CD4-positive, alpha-beta T cell treated with Interleukin-15 for 4 hours (primary cell): ENCODE measurements at places on chromosomes 7 and 10.

DNA sequence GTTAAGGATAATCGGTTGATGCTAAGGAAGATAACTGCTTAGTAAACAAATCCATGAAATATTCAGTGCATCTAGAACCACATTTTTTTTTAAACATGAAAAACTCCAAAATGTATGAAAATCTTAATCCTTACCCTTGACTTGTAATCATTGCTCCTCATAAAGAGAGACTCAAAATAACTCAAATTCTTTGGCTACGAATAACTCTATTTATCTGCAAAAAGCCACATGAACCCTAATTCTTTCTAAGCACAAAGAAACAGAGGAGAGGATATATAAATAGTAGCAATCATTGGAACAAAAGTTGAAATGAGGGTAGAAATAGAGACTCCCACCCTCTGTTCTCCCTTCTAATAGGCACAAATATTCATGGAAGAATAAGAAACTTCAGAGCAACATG lies 40.2 kb downstream of the ANK3 start:
- no peak for DNase-seq

DNA sequence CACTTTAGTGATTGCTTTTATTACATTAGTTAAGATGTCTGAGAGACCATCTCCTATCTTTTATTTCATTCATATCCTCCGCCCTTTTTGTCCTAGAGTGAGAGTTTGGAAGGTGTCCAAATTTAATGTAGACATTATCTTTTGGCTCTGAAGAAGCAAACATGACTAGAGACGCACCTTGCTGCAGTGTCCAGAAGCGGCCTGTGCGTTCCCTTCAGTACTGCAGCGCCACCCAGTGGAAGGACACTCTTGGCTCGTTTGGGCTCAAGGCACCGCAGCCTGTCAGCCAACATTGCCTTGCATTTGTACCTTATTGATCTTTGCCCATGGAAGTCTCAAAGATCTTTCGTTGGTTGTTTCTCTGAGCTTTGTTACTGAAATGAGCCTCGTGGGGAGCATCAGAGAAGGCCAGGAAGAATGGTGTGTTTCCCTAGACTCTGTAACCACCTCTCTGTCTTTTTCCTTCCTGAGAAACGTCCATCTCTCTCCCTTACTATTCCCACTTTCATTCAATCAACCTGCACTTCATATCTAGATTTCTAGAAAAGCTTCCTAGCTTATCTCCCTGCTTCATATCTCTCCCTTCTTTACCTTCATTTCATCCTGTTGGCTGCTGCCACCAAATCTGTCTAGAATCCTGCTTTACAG lies 10.4 kb upstream of the CLCN1 start:
- peak; percentile 72 for DNase-seq

DNA sequence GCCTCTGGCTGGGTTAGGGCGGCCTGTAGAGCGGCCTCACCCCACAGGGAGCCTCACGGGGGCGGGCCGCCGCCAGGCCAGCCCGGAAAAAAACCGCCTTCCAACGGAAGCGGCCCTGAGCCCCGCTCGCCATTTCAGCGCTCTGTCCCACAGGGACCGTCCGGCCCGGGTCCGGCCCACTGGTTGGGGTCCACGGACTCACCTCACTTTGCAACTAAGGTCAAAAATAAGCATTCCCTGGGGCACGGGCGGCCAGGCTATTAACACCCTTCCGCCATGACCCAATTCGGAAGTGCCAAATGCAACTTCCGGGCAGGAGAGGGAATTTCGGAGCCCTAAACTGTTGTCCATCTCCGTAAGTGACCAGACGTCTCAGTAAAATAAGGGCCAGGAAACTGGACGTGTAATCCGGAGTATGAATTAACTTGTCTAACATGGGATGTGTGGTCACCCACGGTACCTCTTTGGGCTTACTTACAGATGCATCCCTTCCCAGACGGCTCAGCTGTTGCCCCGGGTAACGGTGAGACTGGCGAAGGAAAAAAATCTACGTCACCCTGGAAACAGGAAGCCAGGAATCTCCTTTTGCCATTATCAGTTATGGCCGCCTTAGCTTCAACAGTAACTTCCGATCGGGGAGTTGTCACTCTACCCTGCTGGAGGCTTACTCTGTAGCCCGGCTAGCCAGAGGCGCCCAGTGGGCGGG lies at the start of gene BBIP1:
Gene BBIP1 (minus strand): TSS at position 538 of the 706 bp plus-strand sequence. CDS start 1,023 bp downstream, outside the sequence.
- no peak for DNase-seq

DNA sequence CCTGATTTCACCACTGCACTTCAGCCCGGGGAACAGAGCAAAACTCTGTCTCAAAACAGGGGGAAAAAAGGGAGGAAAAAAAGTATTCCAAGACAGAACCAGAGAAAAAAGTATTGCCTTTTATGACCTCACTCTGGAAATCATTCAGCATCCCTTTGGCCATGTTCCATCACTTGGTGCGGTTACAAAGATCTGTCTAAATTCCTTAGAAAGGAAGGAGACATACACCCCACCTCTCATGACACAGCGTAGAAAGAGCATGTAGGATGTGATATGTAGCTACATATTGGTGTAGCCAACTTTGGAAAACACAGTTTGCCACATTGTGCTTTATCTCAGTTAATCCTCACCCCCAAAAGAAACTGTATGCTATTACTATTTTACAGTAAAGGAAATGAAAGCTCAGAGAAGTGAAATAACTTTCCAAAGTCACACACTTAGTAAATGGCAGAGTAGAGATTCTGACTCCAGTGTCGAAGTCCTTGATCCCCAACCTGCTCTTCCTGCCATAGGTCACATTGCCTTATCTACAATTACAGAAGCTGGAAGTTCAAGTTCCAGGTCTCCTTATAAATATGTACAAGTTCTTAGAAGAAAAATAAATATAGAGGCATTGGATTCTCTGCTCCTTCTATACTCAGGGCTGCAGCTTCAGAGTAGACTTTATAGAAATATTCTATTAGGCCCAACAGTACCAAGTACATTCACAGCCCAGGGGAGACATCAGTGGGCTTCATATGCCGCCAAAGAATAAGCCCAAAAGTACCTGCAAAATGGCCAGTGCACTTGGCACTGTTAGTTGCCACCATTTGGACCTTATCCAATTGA lies 91.6 kb upstream of the KMT2E start:
- DNase-seq, result no peak

- DNase-seq, result no peak
Observed at GRCh38 chr10:42769673-42770072, 12.9 kb upstream of the BMS1 start.

DNA sequence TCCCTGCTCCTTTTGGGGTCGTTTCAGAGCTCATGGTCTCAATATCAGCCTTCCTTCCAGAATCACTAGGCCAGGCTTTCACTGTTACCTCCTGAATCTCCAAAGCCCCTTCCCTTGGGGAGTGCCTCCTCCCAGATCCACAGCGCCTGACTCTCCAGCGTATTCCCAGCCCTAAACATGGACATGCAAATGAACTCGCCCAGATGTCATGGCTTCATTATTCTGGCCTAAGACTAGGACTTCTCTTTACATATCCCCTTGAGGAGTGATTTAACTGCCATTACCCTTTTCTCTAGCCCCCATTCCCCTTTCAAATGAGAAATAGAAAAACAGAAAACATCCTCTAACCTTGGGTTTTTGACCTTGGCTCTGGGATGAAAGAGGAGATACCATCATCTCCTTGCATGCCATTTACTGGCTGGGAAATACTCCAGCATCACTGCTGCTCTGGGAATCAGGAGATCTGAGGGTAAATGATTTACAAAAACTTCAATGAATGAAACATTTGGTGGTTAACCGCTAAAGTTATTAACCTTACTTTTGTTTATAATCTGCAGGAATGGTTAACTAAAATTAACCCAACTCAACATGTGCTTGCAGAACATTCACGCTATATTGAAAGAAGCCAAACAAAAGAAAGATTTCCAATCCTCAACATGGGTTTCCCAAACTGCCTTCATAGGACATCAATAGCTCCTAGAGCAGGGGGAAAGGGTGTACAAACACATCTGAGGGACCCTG lies 37.0 kb downstream of the FAM171A1 start:
- DNase-seq, result no peak

DNA sequence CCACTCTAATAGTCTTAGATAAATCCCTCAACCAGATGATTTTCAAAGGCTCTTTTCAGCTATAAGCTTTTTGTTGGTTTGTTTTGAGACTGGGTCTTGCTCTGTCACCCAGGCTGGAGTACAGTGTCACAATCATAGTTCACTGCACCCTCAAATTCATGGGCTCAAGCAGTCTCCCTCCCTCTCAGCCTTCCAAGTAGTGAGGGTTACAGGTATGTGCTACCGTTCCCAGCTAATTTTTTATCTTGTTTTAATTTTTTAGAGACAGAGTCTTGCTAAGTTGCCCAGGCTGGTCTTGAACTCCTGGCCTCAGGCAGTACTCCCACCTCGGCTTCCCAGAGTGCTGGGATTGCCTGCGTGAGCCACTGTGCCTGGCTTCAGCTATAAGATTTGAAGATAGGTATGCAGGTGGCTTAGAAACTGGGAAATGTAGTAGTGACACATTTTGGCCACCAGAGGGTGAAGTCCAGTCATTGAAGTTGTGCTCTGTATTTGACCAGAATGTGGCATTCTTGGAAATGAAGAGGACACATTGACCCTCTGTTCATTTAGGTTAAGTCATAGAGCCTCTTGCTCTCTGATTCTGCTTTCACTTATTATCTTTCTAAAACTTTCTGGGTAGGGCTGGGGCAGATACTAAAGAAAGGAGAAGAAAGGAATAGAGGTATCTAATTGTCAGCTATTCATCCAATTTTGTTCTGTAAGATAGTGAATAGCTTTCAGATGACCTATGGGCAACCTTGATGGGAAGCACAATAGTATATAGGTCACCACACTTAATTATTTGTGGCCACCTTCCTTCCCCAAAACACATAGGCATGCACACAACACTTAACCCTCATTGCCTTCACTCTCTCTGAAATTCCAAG lies 36.0 kb downstream of the R3HCC1L start:
- DNase-seq, result peak; percentile 40

DNA sequence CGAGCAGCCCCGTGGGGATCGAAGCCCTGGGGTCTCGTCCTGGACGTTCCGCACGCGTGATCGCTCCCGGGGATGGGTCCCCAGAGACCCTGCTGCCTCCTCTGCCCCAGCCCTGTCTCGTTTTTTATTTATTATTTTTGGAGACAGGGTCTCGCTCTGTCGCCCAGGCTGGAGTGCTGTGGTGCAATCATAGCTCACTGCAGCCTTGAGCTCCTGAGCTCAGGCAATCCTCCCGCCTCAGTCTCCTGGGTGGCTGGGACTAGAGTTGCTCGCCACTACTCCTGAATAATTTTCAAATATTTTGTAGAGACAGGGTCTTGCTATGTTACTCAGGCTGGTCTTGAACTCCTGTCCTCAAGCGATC lies 319 bp upstream of the STX1A start:
- no peak for DNase-seq

DNA sequence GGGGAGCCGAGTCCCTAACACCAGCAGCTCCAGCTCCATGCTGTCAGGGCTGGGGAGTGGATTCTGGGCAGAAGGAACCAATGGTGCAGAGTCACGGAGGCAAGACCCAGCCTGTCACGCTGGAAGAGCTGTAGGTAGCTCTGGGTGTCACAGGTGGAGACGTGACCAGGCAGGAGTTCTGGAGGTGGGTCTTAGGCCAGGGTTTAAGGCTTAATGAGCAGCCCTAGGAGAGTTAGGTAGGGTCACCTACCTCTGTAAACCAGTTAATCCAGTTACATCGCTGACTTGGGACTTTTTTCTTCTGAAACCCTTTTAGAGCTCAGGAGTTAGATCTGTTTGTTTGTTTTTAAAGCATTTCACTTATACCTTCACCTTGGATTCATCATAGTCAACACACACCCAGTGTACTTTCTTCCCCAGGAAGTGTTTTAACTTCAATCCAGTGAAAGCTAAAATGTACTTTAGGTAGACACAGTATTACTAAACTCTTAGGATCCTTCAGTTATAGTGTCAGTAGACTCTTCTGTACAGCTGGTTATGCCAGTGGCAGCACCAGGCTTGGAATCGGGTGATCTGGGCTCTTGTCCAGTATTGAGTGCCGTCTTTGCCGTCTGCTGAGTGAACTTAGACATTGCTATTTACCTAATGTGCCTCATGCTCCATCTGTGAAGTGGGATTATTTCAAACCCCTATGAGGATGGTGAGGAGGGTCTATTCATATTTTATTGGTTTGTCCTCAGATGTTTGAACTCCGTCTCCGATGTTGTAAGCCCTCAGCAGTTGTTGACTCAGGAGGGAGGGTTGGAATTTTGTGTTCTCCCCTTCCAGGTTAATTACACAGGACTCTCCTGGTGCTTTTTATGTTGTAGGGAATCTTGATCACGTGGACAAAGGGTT lies 31.0 kb downstream of the TACR2 start:
- DNase-seq, result no peak

DNA sequence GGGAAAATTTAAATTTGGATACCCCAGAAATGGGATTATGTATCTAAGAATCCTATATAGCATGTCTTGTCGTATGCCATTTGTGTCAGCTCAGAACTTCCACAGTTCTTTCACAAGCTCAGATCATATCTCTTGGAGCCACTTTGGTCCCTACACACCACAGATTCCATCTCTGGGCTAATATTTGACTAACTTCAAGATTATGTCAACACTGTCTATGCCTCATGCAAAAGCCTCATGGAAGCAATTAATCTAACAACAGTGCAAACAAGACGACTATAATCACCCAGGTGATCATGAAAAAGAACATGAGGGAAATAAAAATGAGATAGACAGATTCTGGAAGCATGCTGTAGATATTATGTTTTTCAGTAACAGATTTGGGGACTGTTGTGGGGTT lies 189.1 kb downstream of the LRRTM3 start:
- no peak for DNase-seq

DNA sequence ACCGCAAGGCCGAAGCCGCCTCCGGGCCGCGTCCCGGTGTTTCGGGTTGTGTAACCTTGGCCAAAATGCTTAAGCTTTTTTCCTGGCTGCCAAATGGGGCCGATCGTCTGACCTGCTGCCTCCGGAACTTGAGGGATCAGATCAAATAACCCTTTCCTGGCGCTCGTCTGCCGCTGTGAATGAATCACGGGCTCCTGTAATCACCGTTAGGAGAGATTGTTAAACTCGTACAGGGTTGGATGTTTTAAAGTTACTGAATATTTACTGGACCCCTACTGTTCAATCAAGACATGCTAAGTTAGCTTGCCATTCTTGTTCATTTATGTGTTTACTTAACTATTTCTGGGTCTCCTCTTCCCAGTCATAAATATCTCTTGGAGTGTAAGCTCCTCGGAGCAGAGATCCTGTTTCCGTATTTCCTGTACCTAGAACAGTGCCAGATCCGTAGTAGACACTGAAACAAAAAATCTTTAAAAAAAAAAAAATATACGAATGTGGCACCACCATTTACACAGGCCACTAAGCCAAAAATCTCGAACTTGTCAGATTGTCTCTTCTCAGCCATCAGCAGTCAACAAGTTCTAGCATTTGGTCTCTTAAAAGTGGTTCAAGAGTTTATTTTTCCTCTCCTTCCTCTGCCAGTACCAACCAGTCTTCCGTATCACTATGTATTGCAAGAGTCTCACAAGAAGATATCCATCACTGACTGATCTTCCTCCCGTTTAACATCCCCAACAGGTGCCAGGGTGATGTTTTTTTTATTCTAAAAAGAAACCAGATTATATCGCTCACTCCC lies 650 bp upstream of the TM9SF3 start:
- DNase-seq, result peak; percentile 61

- DNase-seq, result no peak
Observed at GRCh38 chr7:30171766-30172447, 37.1 kb downstream of the MTURN start.

- DNase-seq, result peak; percentile 50
Observed at GRCh38 chr7:140358412-140359051, 39.8 kb downstream of the SLC37A3 start.
